Right lung (tissue), 10 donors: ENCODE measurements at places on chromosomes 1 and 21.

GRCh38 chr1:2547210-2548067, 8.7 kb upstream of the TNFRSF14 start:
- no peak for DNase-seq

DNA sequence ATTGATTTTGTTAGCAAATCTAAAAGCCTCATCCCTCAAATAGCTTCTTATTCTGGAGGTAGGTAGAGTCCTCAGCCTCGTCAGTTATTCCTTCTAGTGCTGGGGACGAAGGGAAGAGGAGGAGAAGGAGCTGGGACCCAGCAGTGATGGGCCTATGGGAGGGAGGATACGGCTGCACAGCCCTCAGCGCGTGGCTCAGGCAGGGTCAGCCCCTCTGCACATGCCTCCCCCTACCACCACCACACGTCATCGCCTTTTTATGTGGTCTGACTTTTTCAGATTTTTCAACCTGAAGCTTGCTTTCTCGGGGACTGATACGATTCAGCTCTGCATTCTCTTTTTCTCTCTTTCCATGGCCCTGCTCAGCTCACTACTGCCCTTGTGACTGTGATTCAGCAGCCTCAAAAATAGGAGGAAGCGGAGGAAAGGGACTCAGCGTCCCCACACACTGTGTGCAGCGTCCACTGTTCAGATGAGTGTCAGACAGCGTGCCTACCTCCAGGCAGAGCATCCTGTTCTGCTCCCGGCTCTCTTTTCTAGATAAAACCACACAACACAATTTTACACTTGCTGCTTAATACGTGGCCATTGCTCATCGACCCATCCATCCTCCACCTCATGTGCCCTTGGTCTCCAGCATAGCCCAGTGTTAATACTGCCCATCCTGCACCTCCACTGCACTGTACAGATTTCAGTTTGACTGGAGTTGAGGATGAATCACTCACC, 827 bp downstream of the OR2B11 start:
- DNase-seq: no peak

DNA sequence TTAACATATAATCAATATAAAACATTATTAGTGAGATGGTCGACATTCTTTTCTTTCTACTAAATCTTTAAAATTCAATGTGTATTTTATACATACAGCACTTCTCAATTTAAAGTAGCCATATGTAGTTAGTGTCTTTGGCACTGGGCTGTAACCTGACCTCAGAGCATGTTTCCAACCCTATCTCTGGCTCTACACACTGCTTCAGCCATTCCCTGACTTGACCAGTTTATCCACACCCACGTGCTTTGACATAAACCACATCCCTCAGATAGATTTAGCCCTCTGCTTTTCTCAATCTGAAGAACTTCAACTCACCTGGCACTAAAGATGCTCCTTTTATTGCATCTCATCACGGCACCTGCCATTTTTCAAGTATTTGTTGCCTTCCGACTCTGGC, 58.3 kb downstream of the RGS2 start:
- no peak for DNase-seq

- peak; percentile 45 for DNase-seq
Measured at GRCh38 chr1:65114322-65114721, 33.7 kb upstream of the AK4 start.
